MM.1S (cell line): ENCODE measurements at places on chromosomes 3 and 15.

DNA sequence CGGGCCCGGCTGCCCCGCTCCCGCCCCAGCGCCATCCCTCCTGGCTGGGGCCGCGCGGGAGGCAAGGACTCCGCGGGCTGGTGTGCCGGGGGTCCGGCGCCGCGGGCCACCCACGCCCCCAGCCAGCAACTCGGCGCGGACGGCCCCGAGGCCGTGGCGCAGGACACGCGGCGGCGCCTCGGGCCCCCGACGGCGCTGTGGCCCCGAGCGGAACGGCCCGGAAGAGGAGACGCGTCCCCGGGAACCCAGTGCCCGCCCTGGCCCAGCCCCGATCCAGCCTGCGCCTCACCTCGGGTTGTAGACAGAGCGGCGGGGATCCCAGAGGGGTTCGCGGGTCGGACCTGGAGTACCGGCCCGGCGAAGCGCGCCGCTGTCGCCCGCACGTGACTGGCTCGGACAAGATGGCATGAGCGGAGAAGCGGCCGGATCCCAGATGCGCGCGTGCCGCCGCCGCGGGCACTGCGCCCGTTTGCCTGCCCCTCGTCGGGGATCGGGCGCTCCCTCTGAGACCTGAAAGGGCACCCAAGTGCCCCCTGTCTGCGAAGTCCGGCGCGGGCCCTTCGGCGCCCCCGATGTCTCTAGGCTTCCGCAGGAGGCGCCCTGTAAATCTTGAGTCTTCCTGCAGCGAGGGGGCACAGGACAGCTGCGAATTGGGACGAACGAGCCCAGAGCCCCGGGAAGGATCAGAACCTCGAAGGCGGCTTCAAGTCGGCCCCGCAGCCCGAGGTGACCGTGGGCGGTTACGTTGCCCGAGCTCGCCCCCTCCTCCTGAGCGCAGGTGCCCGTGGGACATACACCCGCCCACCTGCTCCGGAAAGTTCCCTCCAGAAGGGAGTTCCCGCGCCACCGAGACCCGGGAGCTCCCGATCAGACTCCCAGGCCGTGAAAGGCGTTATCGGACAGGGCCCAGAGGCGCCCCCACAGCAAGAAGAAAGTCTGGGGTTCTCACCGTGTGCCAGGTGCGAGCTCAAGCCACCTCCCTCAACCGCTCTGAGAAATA is 598 bp upstream of the SFMBT1 start:
- DNase-seq: peak; percentile 82

GRCh38 chr15:96340348-96340597 is 9.8 kb downstream of the NR2F2 start:
- DNase-seq: no peak

- no peak for DNase-seq
Observed at GRCh38 chr3:189687475-189687874, 56.3 kb downstream of the TP63 start.

GRCh38 chr3:52314489-52314888 is 1.6 kb upstream of the DNAH1 start:
- DNase-seq: no peak

GRCh38 chr3:41175365-41175764 is 23.9 kb upstream of the CTNNB1 start:
- DNase-seq: no peak

DNA sequence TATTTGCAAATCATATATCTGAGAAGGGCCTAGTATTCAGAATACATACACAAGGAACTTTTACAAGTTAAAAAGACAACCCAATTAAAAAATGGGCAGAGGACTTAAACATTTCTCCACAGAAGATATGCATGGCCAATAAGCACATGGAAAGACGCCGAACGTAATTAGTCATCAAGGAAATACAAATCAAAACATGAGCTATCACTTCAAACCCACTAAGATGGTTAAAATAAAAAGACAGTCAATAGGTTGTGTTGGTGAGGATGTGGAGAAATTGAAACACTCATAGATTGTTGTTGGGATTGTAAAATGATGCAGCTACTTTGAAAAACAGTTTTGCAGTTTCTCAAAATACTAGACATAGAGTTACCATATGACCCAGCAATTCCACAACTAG is 61.2 kb upstream of the NEO1 start:
- DNase-seq: no peak

DNA sequence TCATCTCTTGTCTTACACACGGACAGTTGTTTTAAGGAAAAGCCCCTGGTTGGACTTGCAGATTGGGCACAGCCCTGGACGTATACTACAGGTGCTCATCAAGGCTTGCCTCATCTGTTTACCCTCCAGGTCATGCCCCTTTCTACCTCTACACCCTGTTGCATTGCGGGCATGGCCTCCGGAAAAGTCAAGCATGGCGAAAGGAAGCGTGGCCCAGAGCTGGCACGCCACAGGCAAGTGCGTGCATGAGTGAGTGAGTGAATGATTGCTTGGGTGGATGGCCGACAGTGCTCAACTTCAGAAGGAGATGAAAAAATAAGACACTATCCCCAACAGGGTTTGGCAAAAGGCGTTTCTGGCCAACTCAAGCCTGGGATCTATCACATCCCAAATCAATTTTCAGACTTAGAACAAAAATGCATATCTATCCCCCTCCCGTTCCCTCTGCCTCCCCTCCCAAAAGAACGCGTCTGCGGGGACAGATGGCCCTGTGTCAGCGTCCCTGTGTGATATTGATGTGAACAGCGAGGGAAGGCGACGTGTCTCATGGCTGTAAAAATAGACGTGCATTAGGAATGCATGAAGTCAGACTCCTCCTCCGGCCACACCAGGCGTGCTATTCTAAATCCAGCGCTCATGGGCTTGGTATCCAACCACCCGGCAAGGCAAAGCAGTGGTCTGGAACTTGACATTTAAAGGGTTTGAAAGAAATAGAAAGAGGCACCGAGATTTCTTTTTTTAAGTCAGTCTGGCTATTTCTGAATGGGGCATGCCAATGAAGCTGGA is 96.0 kb downstream of the RPLP1 start:
- no peak for DNase-seq

GRCh38 chr3:151226088-151226563 is 23.1 kb upstream of the GPR171 start:
- DNase-seq: no peak

- no peak for DNase-seq
Observed at GRCh38 chr15:85495544-85495943, 115.1 kb downstream of the AKAP13 start.

GRCh38 chr15:48289628-48290027 is 41.6 kb upstream of the DUT start:
- DNase-seq: no peak

DNA sequence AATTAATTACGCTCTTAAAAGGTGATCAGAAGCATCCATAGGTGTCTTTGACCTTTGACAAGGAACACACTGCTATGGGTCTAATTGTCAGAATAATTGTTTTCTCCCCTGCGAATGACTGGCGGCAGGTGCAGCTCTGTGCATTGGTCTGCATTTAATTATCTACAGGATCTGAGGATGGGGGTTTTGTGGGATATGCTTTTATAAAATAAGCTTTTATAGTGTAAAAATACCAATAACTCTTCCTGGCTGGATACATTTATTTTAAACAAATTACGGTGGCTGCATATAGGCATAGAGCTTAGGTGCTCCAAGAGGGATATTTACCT is 201.6 kb upstream of the RGMA start:
- no peak for DNase-seq

DNA sequence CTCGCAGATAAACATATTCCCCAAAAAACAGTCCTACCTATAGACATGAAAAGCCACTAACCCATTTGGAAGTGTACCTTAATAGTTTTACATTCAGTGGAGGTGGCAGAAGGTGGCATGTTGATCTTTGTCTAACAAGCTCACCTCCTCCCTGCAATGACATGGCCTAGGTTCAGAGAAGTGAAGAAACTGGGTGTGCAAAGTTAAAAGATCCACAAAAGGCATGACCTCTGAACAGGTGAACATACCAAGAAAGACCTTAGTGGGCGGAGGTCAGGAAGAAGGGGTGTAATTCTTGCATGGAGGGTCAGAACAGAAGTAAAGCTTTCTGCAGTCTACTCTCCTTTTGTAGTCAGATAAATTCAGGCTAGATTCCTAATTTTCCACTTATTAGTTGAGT is 822 bp downstream of the MRPL3 start:
- DNase-seq: no peak

DNA sequence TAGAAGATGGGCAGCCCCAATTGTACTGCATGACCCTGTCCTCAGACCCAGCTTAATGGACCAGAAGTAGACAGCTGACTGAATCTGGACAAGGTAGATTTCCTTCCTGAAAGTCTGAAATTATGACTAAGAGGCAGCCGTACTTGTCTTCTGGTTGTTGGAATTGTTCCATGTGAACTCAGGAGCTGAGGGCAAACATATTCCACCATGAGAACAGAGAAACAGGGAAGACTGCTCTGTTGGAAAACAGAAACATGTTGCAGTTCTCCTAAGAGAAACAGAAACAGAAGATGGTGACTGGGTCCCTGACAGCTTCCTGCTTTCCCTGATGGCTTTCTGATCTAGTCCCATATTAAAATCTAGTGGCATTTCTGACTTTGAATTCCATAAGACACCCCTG is 24.1 kb downstream of the POPDC2 start:
- no peak for DNase-seq

DNA sequence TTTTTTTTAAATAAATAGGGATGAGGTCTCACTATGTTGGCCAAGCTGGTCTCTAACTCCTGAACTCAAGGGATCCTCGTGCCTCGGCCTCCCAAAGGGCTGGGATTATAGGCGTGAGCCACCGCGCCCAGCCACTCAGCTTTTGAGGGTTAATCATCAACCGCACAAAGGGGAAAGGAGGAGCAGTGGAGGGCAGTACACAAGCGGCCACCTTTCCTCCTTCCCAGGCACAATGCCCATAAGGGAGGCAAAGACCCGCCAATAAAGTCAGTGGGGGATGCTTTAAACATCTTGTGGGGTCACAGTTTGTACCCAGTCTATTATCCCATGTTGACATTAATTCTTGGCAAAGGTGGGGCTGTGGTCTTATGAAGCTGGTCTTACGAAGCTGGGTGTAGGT is 32.4 kb downstream of the EHD4 start:
- no peak for DNase-seq

- no peak for DNase-seq
Observed at GRCh38 chr3:73215901-73216300, 154.4 kb downstream of the EBLN2 start.

- DNase-seq: no peak
Observed at GRCh38 chr15:98767692-98768091, 119.4 kb downstream of the IGF1R start.
